Left ventricle myocardium inferior (tissue), 1 donor: ENCODE measurements at places on chromosomes 6 and 20. TPM values are rescaled to one million over a fixed set of nuclear protein-coding genes. Genes with fewer than 3 reads are reported as not detected.
A peak's percentile ranks its signal among the peaks of the same experiment; 100 is the strongest.

Gene SLC25A27
- 18.6 TPM for total RNA-seq

Gene GPLD1
- total RNA-seq, result 0.71 TPM

Gene STMND1
- total RNA-seq, result not detected

Gene PKHD1
- total RNA-seq, result not detected

Gene LYRM2
- 41.3 TPM for total RNA-seq

Gene HLA-G
- total RNA-seq, result not detected

Gene C4B
- 72.9 TPM for total RNA-seq

Gene CENPW
- total RNA-seq, result 1.2 TPM

GRCh38 chr6:31441365-31442267 is 38.2 kb downstream of the MICA start:
- DNase-seq, result peak; percentile 84
- H3K4me1 ChIP-seq, result peaks cover 8% of the 10 kb centered on the region

- no peak overlapping the region for H3K4me3 ChIP-seq
- no peaks in the 10 kb centered on the region for H3K36me3 ChIP-seq
- H3K27me3 ChIP-seq, result no peaks in the 10 kb centered on the region
These were observed 11.5 kb upstream of the SCP2D1 start for GRCh38 chr20:18802012-18802634.

GRCh38 chr6:21628160-21628559 is 34.6 kb downstream of the SOX4 start:
- H3K4me1 ChIP-seq, result no peaks in the 10 kb centered on the region
- H3K36me3 ChIP-seq, result no peaks in the 10 kb centered on the region
- no peak for DNase-seq
- no peak overlapping the region for H3K27ac ChIP-seq
- no peak overlapping the region for H3K4me3 ChIP-seq
- no peaks in the 10 kb centered on the region for H3K27me3 ChIP-seq

GRCh38 chr20:51082988-51083387 is 60.1 kb upstream of the KCNG1 start:
- peaks cover 63% of the 10 kb centered on the region for H3K27me3 ChIP-seq
- H3K27ac ChIP-seq, result no peak overlapping the region
- no peaks in the 10 kb centered on the region for H3K4me1 ChIP-seq
- no peak overlapping the region for H3K4me3 ChIP-seq
- no peaks in the 10 kb centered on the region for H3K36me3 ChIP-seq

GRCh38 chr6:39657355-39658135 is 67.7 kb downstream of the KIF6 start:
- no peak for DNase-seq
- H3K4me3 ChIP-seq, result no peak overlapping the region
- no peaks in the 10 kb centered on the region for H3K36me3 ChIP-seq
- H3K4me1 ChIP-seq, result no peaks in the 10 kb centered on the region
- no peaks in the 10 kb centered on the region for H3K27me3 ChIP-seq

DNA sequence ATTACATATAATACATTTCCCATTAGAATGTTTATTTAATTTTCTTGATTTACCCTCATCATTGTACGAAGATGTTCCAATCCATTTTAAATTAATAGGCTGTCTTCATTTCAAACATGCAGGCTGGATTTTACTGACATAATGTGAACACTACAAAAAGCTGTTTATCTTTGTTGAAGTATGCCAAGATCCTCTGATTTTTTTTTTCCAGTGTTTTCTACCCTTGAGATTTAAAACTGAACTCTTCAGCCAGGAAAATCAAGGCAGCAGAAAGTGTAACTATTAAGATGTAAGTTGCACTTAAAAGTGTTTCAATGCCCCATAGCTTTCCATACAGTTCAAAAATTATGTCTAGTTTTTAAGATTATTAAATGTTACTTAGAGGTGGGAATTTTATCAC is 43.5 kb downstream of the PRKN start:
- H3K4me1 ChIP-seq, result peaks cover 32% of the 10 kb centered on the region
- no peak for DNase-seq
- H3K27ac ChIP-seq, result peak overlapping the region; percentile 57
- no peaks in the 10 kb centered on the region for H3K27me3 ChIP-seq

GRCh38 chr6:106757722-106758467 is 128.5 kb downstream of the QRSL1 start:
- H3K4me3 ChIP-seq, result no peak overlapping the region
- no peaks in the 10 kb centered on the region for H3K36me3 ChIP-seq
- no peak overlapping the region for H3K27ac ChIP-seq
- H3K4me1 ChIP-seq, result no peaks in the 10 kb centered on the region

- H3K36me3 ChIP-seq, result no peaks in the 10 kb centered on the region
- no peak overlapping the region for H3K4me3 ChIP-seq
- peaks cover 67% of the 10 kb centered on the region for H3K27me3 ChIP-seq
- H3K27ac ChIP-seq, result peak overlapping the region; percentile 8
- no peaks in the 10 kb centered on the region for H3K4me1 ChIP-seq
These were observed 47.3 kb downstream of the CDH22 start for GRCh38 chr20:46260936-46261454.

DNA sequence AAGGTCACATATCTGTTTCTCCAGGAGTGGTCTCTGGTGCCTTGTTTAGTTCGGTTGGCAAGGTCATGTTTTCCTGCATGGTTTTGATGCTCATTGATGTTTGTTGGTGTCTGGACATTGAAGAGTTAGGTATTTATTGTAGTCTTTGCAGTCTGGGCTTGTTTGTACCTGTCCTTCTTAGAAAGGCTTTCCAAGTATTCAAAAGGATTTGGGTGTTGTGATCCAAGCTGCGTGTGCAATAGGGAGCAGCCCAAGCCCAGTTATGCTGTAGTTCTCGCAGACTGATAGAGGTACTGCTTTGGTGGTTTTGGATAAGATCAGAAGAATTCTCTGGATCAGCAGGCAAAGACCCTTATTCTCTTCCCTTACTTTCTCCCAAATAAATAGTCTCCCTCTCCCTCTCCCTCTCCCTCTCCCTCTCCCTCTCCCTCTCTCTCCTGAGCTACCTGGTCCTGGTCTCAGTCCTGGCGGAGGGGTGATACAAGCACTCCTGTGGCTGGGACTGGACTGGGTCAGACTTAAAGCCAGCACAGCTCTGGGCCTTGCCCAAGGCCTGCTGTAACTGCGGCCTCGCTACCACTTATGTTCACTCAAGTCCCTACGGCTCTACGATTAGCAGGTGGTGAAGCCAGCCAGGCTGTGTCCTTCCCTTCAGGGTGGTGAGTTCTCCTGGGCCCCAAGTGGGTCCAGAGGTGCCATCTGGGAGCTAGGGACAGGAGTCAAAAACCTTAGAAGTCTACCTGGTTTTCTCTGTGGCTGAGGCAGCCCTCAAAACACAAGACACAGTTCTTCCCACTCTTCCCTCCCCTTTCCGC is 27.3 kb upstream of the GRM4 start:
- DNase-seq, result no peak
- H3K27me3 ChIP-seq, result peaks cover under 1% of the 10 kb centered on the region
- no peaks in the 10 kb centered on the region for H3K4me1 ChIP-seq

GRCh38 chr6:137246791-137247202 is 27.6 kb upstream of the IFNGR1 start:
- no peaks in the 10 kb centered on the region for H3K27me3 ChIP-seq
- DNase-seq, result no peak
- no peaks in the 10 kb centered on the region for H3K36me3 ChIP-seq
- no peak overlapping the region for H3K4me3 ChIP-seq
- no peak overlapping the region for H3K27ac ChIP-seq

GRCh38 chr6:149445095-149445466 is 39.7 kb downstream of the ZC3H12D start:
- peaks cover 62% of the 10 kb centered on the region for H3K27me3 ChIP-seq
- H3K36me3 ChIP-seq, result no peaks in the 10 kb centered on the region
- H3K4me1 ChIP-seq, result peaks cover 6% of the 10 kb centered on the region
- no peak overlapping the region for H3K27ac ChIP-seq
- DNase-seq, result no peak

- H3K4me1 ChIP-seq, result peaks cover 13% of the 10 kb centered on the region
- DNase-seq, result no peak
- H3K36me3 ChIP-seq, result no peaks in the 10 kb centered on the region
- no peaks in the 10 kb centered on the region for H3K27me3 ChIP-seq
These were observed 13.5 kb upstream of the SNAI1 start for GRCh38 chr20:49969234-49969633.

DNA sequence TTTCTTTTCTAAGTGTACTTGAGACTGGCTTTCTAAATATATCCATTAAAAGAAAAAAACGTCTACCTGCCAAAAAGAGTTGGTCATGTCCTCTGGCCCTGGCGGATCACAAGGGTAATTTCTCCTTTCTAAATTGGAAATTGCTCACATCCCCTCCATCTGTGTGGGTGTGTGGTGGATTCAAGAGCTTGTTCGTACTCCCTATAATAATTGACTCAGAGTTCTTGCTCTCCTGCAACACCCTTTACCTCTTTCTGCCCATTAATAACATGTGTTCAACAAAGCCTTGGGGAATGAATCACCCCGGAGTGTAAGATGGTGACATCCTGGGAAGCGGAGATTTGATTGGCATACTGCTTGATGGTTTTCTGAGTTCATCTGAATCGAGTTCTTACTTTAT is 263.8 kb downstream of the ALDH8A1 start:
- H3K36me3 ChIP-seq, result no peaks in the 10 kb centered on the region
- no peak overlapping the region for H3K27ac ChIP-seq
- no peak for DNase-seq
- no peak overlapping the region for H3K4me3 ChIP-seq

DNA sequence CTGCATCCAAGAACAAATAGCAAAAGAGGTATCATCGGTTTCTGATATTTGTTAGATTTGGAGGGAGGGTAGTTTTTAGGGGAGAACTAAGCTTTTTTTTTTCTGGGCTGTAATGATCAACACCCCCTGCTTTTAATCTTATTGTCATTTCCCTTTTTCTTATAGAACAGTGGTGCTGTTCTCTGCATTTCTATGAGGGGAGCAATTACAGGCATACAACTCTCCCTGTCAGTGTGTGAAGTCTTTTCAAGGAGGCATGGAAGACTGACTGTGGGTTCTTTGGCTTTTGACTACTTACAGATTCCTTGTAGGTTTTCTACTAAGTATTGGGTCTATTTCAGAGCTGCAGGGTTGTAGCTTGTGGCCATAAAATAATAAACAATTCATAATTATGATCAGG is 632.3 kb downstream of the TFAP2B start:
- no peaks in the 10 kb centered on the region for H3K4me1 ChIP-seq
- H3K36me3 ChIP-seq, result no peaks in the 10 kb centered on the region
- no peak for DNase-seq

DNA sequence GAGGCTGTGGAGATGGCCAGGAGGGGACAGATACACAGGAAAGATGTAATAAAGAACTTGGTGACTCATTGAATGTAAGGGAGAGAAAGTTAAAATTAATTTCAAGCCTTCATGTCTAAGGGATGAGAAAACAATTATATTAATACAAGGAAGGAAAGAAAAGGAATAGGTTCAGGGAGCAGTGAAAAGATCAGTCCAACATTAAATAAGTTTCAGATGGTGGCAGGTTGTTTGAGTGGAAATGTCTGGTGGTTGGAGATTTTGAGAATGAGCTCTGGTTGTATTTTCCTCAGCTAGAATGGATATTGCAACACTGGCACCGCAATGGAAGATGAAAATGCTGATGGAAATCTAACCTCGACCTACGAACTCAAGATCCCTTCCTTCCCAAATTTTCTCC is 304.3 kb downstream of the COL12A1 start:
- no peaks in the 10 kb centered on the region for H3K4me1 ChIP-seq
- H3K27ac ChIP-seq, result no peak overlapping the region
- DNase-seq, result no peak
- no peaks in the 10 kb centered on the region for H3K27me3 ChIP-seq
- H3K4me3 ChIP-seq, result no peak overlapping the region

DNA sequence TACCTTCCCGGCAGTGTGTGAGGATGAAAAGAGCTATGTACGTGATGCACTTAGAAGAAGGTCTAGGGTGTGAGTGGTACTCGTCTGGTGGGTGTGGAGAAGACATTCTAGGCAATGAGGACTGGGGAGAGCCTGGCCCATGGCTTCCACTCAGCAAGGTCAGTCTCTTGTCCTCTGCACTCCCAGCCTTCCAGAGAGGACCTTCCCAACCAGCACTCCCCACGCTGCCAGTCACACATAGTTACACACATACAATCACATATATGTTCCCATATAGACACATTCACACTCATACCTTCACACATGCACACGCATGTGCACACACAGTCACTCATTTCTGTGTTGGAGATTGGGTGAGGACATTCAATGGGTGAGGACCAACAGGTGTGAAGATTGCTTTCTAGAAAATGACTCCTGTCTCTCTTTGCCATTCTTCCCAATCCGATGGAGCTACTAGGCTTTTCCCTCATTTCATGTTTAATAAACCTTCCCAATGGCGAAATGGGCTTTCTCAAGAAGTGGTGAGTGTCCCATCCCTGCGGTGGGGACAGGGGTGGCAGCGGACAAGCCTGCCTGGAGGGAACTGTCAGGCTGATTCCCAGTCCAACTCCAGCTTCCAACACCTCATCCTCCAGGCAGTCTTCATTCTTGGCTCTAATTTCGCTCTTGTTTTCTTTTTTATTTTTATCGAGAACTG is 30.4 kb downstream of the SRSF3 start:
- peaks cover 67% of the 10 kb centered on the region for H3K4me1 ChIP-seq
- DNase-seq, result no peak
- no peaks in the 10 kb centered on the region for H3K36me3 ChIP-seq
- no peak overlapping the region for H3K27ac ChIP-seq
- no peak overlapping the region for H3K4me3 ChIP-seq

GRCh38 chr6:4336778-4337442 is 201.5 kb upstream of the ECI2 start:
- no peak overlapping the region for H3K27ac ChIP-seq
- no peak for DNase-seq
- H3K36me3 ChIP-seq, result no peaks in the 10 kb centered on the region
- no peak overlapping the region for H3K4me3 ChIP-seq

DNA sequence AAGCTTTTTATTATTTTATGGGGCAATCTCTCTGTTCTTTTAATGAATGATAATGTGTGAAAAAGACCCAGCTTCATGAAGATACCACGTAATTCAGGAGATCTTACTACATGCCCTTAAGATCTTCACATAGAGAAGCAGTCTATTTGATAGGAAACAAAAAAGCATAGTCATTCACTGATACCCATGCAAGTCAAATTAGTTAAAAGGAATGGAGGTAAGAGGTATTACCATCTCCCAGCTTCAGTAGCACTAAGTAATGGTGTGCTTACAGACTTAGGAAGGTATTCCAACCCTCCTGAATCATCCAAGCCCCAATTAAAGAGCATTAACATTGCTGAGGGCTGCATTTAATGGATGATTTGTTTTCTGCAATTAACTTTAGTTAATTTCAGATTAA is 364.7 kb downstream of the SYNE1 start:
- peaks cover 52% of the 10 kb centered on the region for H3K36me3 ChIP-seq
- DNase-seq, result no peak
- H3K4me1 ChIP-seq, result peaks cover 60% of the 10 kb centered on the region
- H3K27me3 ChIP-seq, result no peaks in the 10 kb centered on the region
- peak overlapping the region; percentile 8 for H3K4me3 ChIP-seq

DNA sequence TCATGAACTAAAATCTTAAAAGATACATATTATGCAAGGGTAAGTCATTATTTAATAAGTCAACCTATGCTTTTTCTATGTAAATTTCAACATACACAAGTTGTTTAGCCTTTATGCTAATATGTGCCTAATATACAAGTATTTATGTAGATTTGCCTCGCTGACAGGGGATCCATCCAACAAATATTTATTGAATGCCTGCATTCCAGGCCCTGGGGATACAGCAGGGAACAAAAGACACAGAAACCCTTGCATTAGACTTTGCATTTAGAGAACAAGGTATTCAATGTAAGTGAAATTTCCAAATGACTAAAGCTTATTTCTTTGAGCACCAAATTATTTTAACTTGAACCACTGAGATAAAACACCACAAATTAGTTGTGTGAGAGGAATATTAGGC is 19.1 kb downstream of the SERINC1 start:
- H3K4me3 ChIP-seq, result no peak overlapping the region
- H3K27ac ChIP-seq, result no peak overlapping the region
- no peak for DNase-seq
- H3K4me1 ChIP-seq, result peaks cover 29% of the 10 kb centered on the region
- H3K36me3 ChIP-seq, result peaks cover 94% of the 10 kb centered on the region
- no peaks in the 10 kb centered on the region for H3K27me3 ChIP-seq
